Stimulated activated naive CD8-positive, alpha-beta T cell treated with anti-CD3 and anti-CD28 coated beads, Interleukin-15, Interleukin-2, amounts not matched to agents 100 U/mL and 50 U/mL, for 24 hours (primary cell): ENCODE measurements at places on chromosomes 3 and 15.

- no peak for DNase-seq
These were observed 15.5 kb downstream of the PLA2G4D start for GRCh38 chr15:42078903-42079302.

GRCh38 chr3:16849229-16849628, 35.5 kb upstream of the PLCL2 start:
- peak; percentile 75 for DNase-seq

DNA sequence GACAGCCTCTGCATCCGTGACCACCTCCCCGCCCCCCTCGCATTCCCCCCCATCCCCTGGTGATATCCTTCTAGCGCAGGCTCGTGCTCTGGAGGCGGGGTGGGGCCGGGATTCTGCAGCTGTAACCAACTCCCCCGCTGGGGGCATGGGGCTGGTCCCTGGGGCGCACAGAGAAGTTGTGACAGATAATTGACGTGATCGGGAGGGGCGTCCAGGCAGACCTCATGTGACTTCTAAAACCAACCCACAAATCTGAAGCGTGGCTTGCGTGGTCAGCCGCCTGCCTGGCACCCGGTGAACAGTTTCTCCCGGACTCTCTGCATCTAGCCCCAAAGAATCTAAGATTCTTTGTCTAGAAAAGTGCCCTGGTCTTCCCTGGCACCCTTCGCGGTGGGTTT, 100.6 kb upstream of the IGF1R start:
- DNase-seq: no peak

- DNase-seq: no peak
These were observed 74.7 kb upstream of the COL6A6 start for GRCh38 chr3:130442284-130442683.

GRCh38 chr3:64530434-64531049, 157.3 kb downstream of the ADAMTS9 start:
- DNase-seq: peak; percentile 18

- peak; percentile 22 for DNase-seq
These were observed 970 bp downstream of the DPPA4 start for GRCh38 chr3:109336291-109336861.

- no peak for DNase-seq
These were observed 550 bp downstream of the CLN6 start for GRCh38 chr15:68228971-68229385.

DNA sequence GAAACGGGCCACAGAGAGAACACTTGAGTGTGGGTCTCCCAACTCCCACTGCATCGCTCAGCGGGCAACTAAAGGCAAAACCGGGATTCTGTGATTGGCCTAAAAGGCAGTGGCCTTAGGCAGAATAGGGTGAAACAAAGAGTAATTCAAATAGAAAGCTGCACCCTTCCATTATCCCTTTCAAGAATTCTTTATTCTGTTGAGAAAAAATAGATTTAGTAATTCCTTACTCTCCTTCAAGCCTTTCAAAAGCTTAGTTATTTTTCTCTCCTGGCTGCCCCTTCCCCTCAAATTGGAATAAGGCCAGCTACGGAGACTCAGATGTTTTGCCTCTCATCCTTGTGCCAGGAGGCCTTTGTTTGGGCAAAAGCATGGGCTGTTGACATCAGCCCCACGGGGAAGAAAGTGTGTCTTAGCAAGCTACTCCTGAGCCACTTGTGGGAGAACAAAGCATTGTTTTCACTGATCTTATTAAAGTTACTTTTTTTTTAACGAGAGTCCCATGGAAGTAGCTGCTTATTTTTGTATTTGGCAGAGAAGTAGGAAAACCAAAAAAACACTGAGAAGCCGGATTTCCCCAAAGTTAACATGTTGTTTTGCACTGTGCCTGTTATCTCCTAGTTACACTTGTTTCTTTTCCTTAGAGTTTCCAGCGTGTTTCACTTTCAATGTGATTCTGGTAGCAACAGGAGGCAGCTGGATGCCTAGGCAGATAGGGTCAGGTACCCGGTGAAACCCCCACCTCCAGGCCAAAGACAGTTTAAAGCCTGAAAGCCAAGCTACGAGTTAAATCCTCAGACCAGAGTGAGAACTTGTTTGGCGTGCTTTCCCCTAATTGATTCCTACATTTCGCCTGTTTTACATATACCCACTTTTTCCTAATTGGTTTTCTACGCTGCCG, 2.2 kb downstream of the ST6GAL1 start:
- no peak for DNase-seq

DNA sequence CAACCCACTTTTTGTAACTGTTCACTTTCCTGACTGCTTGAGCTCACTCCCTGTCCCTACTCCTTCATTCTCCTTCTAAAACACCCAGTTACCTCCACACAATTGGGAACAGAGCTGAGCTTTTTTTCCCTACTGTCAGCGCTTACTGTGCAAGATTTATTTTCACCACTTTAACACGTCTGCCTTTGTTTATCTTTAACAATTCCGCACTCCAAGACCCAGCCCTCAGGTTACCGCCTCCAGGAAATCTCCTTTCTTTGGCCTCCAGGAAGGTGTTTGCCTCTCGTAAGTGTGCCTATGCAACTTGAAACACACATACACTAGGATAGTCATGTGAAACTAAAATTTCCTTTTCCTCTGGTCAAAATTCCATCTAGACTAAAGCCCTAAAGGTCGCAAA, 271.9 kb upstream of the TPRG1 start:
- DNase-seq: no peak

- no peak for DNase-seq
These were observed 62.6 kb downstream of the DUT start for GRCh38 chr15:48393645-48394506.

DNA sequence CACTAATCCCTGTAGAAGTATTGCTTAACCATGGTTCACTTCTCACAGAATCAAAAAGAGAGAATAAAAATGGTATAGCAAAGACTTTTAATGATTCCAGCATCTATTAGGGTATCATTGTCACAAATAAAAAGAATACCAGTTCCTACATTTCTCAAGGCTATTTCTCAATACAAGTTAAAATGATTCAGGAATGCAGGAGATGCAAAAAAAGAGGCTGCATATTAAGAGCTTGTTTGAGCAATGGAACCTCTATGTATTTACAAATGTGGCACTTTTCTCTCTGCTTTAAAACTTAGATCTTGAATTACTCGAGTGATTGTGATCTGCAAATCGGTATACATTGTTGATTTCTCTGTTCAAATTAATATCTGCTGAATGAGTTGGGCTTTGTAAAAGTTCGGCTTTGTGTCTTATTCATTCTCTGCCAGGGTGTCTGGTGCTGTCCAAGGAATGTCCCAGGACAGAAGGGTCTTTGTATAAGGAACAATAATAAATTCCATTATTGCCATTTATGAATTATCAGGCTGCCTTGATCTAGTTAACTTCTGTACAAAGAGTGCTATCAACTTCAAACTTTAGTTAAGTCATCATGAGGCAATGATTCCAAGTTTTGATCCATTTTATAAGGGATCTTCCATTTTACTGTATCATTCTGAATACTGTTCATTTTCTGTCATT, 364.2 kb downstream of the RBMS3 start:
- DNase-seq: no peak

- no peak for DNase-seq
These were observed 119.8 kb downstream of the SHQ1 start for GRCh38 chr3:72728329-72728889.

DNA sequence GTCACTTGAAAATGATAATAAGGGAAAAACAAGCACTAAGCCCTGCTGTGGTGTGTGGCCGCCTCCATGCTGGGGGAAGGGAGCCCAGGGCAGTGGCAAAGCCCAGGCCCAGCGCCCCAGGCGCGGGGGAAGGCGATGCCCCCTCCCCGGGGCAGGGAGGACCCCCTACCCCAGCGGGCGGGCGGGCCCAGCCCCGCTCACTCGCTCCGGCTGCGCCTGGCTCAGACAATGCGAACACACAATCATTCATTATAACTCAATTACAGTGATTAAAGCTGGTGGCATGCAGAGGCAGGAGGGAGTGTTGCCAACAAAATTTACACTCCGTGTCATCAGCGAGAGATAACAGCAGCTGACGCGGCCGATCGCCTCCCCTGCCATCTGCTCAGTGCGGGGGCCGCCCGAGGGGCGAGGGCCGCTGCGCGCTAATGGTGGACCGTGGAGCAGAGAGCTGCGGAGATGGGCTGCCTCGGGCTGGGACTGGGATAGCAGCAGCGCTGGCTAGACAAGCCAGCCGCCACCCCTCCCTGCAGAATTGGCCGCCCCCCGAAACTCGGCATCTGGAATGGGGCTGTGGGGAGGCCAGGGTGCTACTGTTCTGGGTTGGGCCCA, 64.1 kb downstream of the TLE3 start:
- DNase-seq: no peak

DNA sequence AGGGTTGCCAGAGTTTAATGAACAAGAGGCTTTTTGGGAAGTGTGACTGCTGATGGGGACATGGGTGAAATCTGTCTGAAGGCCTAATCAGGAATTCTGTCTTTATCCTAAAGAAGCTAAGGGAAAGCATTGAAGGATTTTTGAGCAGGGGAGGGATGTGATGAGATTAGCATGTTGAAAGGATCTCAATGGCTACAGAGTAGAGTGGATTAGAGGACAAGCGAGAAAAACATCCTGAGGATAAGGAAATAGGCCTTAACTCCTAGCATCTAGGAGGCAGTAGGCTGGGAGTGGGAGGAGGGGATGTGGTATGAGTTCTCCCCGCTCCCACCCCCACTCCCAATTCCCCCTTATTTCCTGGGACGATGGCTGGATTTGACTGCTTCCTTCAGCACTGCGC, 35.1 kb upstream of the SNTN start:
- no peak for DNase-seq

GRCh38 chr3:69751074-69751476, 11.8 kb downstream of the MITF start:
- no peak for DNase-seq

DNA sequence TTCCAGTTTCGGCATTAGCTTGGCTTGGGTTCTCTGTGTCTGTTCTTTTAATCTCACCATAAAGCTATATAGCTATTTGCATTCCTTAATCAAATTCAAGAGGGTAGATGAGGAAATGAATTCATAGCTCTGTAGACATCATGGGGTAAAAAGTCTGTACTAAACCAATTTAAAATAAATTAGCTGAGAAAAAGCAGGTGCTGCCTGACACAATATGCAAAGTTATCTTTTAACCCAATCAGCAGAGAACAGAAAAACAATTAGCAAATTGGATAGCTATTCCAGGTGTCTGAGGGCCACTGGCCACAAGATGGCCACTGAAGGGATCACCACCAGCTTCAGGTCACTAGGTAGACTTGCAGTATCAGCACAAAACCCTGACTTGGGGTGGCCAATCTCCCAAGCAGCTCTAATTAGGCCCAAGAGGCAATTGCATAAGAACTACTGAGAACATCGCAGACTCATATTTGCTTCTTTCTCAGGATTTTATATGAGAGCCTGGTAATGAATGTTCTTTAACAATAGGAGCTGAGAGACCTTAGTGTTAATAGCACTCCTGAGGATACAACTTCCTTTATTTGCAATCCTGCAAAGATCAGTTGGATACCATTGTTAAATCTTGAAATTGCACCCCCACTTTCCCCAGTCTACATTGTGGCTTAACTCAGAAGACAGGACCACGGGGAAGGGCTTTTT, 494.3 kb downstream of the PDCD6IP start:
- DNase-seq: no peak

DNA sequence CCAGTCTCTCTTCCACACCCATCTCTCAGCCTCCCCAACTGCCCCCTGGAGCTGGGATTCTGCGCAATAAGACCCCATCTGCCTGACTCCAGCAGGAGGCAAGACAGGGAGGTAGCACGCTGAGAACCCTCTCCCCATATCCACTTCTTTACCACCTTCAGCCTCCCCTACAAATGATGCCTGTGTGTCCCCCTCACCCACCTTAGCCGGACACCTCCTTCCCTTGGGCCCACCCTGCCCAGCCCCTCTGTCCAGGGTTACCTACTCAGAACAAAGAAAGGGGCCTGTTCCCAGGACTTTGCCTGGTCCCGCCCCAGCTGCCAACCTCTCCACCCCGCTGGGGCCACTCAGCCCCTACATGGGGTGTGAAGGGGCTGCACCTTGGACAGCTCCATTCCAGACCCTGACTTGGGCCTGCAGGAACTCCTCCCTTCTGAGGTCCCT, 40.8 kb upstream of the ATP2B2 start:
- DNase-seq: no peak

- DNase-seq: no peak
These were observed 72.3 kb upstream of the ICE2 start for GRCh38 chr15:60551147-60551780.

DNA sequence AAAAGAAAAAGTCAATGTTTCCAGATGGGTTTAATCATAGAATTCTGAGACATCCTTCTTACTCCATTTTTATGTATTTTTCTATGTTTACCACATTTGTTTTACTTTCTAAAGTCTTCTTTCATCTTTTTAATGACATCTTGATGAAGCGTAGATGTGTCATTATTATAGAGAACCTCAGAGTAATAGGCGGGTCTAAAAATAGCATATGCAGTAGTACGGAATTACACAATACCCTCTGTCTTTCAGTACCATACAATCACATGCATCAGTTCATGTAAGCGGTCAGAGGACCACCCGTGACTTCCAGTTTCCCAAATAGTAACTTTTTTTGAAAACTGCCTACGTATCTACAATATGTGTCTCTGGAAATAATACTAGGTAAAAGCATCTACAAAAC, 224.0 kb downstream of the PLOD2 start:
- DNase-seq: no peak

- DNase-seq: no peak
These were observed 392.3 kb upstream of the ZNF717 start for GRCh38 chr3:76177610-76178009.

DNA sequence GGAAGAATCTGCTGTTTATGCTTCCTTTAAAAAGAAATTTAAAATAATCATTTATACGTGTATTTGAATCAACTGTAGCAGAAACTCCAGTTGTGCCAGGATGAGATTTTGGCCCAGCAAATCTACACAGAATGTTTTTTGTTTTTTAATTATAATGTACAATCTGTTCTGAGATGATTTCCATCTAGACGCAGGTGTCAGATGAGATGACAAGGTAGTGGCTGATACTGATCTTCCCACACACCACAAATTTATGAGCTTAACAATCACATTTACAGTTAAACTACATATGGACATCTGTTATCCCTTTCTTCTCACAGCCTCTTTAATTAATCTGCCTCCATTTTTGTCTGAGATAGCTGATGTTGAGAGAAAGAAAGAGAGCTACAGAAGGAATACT, 23.6 kb downstream of the DCLK3 start:
- no peak for DNase-seq

- DNase-seq: peak; percentile 70
These were observed 61.3 kb upstream of the ACKR4 start for GRCh38 chr3:132535575-132536441.

DNA sequence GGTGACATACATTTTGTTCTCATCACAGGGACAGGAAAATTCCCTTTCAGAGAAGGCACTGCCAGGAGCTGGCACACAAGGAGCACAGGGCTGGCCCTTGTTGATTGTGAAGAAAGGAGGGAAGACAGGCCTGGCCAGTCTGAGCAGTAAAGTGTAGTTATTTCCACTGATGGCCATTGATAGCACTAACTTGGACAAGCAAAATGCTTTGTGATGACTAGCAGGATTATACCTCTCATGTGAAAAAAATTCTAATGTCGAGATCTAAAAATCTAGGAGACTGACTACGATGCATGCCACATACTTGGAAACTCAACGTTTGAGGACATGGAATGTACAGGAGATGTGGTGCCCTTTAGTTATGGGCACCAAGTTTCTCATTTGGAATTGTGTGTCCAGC, 54.3 kb upstream of the ST8SIA2 start:
- no peak for DNase-seq
